ENCODE measurements at places on chromosomes 2 and 18.

- no peak for DNase-seq
These were observed 138.4 kb downstream of the FAM161A start for GRCh38 chr2:61715506-61715905.

DNA sequence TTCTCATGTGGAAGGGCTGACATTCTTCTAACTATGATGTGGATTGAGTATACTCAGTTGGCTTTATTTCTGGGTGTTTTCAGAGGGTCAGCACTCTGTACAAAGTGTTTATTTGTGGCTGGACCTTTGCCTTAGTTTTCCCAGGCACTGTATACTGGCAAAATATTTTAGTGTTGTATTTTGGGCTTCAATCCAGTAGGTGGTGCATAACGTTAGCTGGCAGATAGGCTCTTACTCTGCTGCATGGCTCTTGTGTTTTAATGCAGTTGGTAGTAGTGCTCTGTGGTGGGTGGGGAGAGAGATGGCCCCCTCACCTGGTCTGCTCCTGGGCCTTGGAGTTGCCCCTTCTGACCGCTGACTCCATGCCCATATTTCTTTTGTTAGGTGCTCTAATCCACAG lies 75.6 kb upstream of the REG3A start:
- no peak for DNase-seq

GRCh38 chr2:10668402-10669012 lies 21.3 kb downstream of the NOL10 start:
- DNase-seq: no peak

GRCh38 chr2:172350839-172351479 lies 76.4 kb upstream of the ITGA6 start:
- no peak for DNase-seq

DNA sequence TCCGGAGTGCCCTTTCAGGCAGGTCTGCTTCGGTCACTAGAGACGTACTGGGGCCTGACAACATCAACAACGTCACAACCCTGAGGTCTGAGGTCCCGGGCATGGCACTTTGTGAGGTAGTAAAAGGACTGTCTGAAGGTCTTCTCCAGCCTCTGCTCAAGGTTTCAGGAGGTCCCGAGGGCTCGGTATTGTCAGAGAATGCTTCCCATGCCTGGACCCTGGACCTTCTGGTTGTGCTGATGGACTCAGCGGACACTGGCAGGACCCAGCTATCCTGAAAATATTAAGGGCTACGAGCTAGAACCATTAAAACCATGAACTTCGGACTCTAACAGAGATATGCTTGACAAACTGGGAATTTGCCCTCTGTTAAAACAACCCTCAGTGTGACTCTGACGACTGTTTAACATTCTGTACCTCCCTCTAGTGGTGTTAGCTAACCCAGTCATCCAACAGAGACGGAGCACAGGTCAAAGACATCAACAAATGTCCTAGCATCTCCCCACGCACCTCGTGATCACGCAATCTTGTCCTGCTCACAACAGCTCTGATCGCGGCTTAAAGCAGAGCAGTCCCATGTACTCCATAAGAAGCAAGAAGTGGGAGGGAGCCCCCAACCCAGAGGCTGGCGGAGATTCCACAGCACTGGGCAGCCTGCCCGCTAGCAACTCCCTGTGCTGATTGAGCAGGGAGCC lies 96.5 kb downstream of the CCDC93 start:
- no peak for DNase-seq

GRCh38 chr2:219718066-219718465 lies 90.6 kb downstream of the SLC4A3 start:
- DNase-seq: no peak

GRCh38 chr2:232892221-232892620 lies 22.2 kb downstream of the SNORC start:
- DNase-seq: no peak

All from stimulated activated CD8-positive, alpha-beta memory T cell treated with anti-CD3 and anti-CD28 coated beads, Interleukin-4, amount 100 ng/mL, for 4 hours (primary cell).